ENCODE measurements at places on chromosomes 3 and 15.
A peak's percentile ranks its signal among the peaks of the same experiment; 100 is the strongest.

DNA sequence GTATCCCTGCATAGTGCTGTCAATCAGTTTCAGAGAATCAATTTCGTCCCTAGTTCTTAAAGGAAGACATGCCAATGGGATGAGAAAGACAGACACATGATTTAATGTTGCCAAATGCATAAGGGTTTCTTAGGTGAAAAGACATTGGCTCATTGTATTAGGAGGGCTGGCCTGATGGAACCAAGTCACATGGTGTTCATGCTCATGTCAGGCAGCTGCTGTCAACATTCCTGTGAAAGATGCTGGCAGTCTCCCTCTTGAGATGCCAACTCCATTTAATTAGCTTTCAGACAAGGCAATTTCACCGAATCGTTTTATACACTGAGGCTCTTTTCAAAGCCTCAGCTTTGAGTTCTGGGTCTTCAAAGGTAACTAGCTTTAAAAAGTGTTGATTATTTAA is 16.1 kb upstream of the IL1RAP start:
- H3K4me1 ChIP-seq, result no peaks in the 10 kb centered on the region
- H3K27me3 ChIP-seq, result 0 out of 2 replicates have a peak, but pooled peaks cover 2% of the 10 kb centered on the region
- H3K36me3 ChIP-seq, result no peaks in the 10 kb centered on the region

DNA sequence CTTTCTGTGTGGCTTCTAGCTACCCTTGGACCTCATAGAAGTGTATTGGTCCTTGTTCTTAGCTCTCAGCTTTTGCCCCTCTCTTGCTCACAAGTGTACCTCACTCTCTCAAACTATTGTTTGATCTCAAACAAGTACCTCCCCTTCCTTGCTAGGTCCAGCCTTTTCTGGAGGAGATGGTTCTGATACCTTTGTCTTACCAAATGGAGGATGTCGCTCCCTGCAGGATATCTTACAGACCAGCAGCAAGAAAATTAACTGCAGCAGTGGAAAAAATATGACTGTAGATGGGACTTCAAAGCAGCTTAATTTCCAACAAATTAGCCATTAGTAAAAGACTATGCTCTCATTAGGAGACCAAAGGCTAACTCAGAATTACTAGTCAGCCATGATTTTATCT is 388.1 kb upstream of the ROBO2 start:
- H3K27ac ChIP-seq, result no peak overlapping the region
- H3K4me3 ChIP-seq, result no peak overlapping the region
- no peaks in the 10 kb centered on the region for H3K27me3 ChIP-seq
- no peaks in the 10 kb centered on the region for H3K4me1 ChIP-seq
- no peaks in the 10 kb centered on the region for H3K36me3 ChIP-seq

DNA sequence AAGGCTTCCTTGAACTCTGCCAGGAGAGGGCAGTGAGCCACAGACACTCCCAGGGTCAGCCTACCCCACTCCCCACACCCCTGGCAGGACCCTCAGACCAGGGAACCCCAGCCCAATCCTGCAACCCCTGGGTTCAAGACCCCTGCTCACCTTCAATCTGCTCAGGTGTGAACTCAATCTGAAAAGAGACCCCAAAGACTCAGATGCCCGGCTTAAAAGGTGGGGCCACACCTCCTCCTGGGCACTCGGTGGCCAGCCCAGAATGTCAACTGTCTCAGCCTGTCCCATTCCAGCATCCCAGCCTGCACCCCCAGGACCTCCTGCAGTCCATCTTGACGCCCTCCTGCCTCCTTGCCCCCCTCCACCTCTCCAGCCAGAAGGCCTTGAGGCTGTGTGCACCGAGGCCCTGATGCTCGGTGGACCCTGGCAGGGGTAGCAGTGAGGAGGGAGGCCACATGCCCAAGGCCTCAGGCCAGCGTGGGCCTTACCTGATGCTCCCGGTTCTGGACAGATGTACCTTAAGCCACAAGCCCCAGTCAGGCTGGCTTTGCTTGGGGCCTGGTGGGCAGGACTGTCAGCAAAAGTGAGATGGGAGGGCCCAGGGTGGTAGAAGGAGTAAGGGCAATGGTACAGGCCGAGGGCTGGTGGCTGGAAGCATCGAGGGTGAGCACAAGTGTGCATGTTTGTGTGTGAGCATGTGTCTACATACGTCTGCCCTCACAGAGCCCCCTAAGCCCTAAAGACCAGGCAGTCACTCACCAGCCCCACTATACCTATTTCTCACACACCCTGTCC is 2.2 kb downstream of the MYL3 start:
- H3K4me3 ChIP-seq, result no peak overlapping the region
- H3K27me3 ChIP-seq, result no peaks in the 10 kb centered on the region
- H3K36me3 ChIP-seq, result no peaks in the 10 kb centered on the region
- no peak for DNase-seq

DNA sequence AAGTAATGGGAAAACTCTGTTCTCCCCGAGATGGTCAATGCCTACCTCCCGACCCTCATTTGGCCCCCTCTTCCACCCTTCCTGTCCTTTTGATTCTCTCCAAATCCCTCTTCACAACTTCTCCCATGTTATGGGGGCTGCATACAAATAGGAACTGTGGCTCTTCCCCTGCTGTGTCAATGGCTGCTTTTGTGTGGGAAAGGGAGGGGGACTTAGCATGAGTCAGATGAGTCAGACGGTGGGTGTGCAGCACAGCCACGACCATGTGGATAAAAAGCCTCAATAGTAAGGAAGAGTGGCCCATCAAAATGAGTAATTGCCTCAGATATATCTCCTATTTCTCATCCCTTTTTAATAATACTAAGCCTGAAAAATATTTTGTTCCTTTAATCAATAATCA is 31.9 kb downstream of the SPATA16 start:
- H3K36me3 ChIP-seq, result no peaks in the 10 kb centered on the region
- no peak overlapping the region for H3K27ac ChIP-seq
- H3K27me3 ChIP-seq, result no peaks in the 10 kb centered on the region
- no peak overlapping the region for H3K4me3 ChIP-seq
- H3K4me1 ChIP-seq, result no peaks in the 10 kb centered on the region
- DNase-seq, result no peak

GRCh38 chr3:68751888-68752287 is 180.5 kb downstream of the TAFA4 start:
- H3K36me3 ChIP-seq, result no peaks in the 10 kb centered on the region
- no peak overlapping the region for H3K4me3 ChIP-seq
- H3K27ac ChIP-seq, result no peak overlapping the region
- DNase-seq, result no peak
- no peaks in the 10 kb centered on the region for H3K27me3 ChIP-seq

- H3K4me1 ChIP-seq, result no peaks in the 10 kb centered on the region
- H3K27me3 ChIP-seq, result no peaks in the 10 kb centered on the region
- no peak overlapping the region for H3K4me3 ChIP-seq
- no peak for DNase-seq
These were observed 178.9 kb downstream of the IGF1R start for GRCh38 chr15:98827217-98827616.

DNA sequence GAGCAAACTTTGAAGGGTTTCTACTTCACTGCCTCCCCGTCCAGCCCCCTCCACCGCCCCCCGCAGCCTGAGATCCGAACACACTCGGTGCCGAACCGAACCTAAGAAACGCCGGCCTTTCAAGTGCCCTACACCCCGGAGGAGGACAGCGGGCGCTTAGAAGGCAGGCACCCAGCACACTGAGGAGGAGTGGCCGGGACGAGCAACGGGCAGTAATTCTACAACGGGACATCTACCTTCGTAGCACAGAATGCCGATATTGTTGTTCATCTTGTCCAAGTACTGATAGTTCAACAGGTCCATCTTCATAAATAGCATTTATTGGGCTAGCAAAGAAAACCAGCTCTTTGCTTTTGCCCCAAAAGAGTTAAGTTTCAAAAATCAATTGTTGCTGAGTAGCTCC is 513 bp downstream of the VGLL4 start:
- no peaks in the 10 kb centered on the region for H3K36me3 ChIP-seq
- H3K27me3 ChIP-seq, result no peaks in the 10 kb centered on the region
- peaks cover 70% of the 10 kb centered on the region for H3K4me1 ChIP-seq
- H3K27ac ChIP-seq, result peak overlapping the region; percentile 91
- peak overlapping the region; percentile 76 for H3K4me3 ChIP-seq

GRCh38 chr3:158312560-158313141 is 202.8 kb downstream of the RSRC1 start:
- H3K4me1 ChIP-seq, result peaks cover 30% of the 10 kb centered on the region
- DNase-seq, result peak; percentile 48
- no peaks in the 10 kb centered on the region for H3K36me3 ChIP-seq

DNA sequence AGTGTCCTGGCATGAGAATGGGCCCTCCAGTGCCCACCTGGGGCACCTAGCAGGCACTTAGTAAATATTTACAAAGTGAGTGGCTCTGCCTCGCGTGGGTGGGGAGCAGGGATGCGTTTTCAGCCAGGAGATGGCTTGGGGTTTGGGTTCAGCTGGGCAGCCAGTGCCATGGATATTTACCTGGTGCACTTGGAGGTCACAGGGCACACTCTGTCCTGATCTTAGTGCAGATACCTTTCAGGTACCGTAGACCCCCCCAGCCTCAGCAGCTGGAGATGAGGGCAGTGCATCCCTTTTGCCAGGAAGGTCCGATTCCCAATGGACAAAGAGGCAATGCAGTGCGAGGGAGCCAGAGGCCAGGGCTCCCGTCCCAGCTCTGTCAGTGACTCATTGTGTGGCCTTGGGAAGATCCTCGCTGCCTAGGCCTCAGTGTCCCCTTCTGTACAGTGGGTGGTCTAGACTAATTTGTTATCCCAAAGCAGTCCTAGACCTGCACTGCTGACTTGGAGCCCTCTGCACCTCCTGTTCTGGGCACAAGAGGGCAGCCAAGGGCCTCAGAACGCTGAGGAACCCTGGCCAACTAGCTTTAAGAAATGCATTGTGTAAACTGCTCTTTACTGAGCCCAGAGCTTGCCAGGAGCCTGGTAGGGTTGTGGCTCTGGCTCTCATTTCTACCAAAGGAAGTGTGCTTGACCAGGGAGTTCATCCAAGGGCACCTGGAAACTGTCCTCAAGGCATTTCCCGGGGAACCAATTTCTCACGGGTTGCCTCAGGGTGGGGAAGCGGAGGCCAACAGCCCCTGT is 16.0 kb downstream of the HDAC11 start:
- H3K4me3 ChIP-seq, result no peak overlapping the region
- no peaks in the 10 kb centered on the region for H3K36me3 ChIP-seq
- H3K27ac ChIP-seq, result no peak overlapping the region
- H3K27me3 ChIP-seq, result no peaks in the 10 kb centered on the region
- H3K4me1 ChIP-seq, result no peaks in the 10 kb centered on the region

GRCh38 chr3:197394464-197395321 is 96.3 kb upstream of the DLG1 start:
- no peak overlapping the region for H3K4me3 ChIP-seq
- DNase-seq, result no peak
- no peaks in the 10 kb centered on the region for H3K27me3 ChIP-seq

GRCh38 chr3:104526901-104527401 is 839.8 kb upstream of the ALCAM start:
- no peaks in the 10 kb centered on the region for H3K36me3 ChIP-seq
- peak; percentile 89 for DNase-seq
- no peaks in the 10 kb centered on the region for H3K27me3 ChIP-seq

GRCh38 chr3:11346416-11346815 is 74.2 kb downstream of the ATG7 start:
- DNase-seq, result no peak
- no peaks in the 10 kb centered on the region for H3K4me1 ChIP-seq
- H3K27ac ChIP-seq, result no peak overlapping the region
- no peak overlapping the region for H3K4me3 ChIP-seq

GRCh38 chr3:40989141-40990061 is 209.9 kb upstream of the CTNNB1 start:
- no peaks in the 10 kb centered on the region for H3K27me3 ChIP-seq
- no peaks in the 10 kb centered on the region for H3K36me3 ChIP-seq
- H3K4me3 ChIP-seq, result no peak overlapping the region
- no peaks in the 10 kb centered on the region for H3K4me1 ChIP-seq
- no peak overlapping the region for H3K27ac ChIP-seq

DNA sequence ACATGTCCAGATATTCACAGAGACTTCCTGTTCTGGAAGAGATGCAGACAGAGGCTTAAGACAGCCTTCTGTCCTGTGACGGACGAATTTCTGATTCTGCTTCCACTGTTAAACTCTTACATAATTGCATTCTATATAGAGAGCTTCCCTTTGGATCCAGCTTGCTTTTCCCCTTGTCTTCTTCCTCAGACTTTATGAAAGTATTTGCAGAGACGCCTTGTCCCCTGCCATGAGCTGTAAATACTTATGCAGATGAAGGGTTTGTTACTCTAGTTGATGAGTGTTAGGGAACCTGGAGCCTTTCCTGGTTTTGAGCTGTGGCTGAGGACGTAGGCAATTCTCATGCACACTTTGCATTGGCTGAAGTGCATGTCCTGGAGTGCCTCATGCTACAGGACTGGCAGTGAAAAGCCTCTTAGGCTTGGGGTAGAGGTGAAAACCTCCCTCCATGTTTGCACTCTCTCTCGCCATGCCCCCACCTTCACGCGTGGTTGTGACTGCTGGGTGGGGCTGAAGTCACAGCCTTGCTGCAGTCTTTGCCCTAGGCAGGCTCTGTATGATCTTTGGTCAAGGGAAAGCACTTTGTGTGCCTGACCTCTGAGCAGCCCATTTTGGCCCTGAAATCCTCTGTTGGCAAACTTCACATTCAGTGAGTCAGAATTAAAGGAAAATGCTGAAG is 286.6 kb downstream of the PTPRG start:
- no peak overlapping the region for H3K4me3 ChIP-seq
- DNase-seq, result no peak
- no peaks in the 10 kb centered on the region for H3K4me1 ChIP-seq
- no peak overlapping the region for H3K27ac ChIP-seq
- H3K27me3 ChIP-seq, result no peaks in the 10 kb centered on the region

DNA sequence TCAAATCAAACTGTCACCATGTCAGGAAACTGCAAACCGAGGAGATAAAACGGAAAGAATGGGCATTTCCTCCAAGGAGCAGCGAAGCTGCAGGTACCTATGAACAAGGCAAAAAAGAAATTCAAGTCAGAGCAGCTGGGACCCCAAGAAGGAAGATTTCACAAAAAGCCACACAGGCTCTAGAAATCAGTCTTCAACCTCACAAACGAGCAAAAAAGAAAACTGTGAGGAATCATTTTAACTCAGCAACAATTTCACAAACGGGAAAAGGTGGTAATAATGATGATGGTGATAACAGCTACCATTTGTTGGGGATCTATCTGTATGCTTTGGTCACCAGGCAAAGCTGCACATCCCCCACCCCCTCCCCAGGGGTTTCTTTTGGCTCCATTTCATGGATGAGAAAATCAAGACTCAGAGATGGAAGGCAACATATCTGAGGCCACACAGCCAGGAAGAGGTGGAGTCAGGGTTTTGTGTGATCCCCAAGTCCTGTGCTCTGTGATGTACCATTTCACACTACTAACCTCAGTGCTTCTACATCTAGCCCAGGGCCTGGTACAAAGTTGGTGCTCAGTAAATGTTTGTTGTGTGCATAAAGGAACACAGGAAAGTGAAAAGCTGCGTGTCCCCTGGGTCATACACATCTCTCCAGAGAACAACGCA is 109.9 kb downstream of the IQSEC1 start:
- peaks cover 8% of the 10 kb centered on the region for H3K4me1 ChIP-seq
- no peak overlapping the region for H3K4me3 ChIP-seq
- no peak overlapping the region for H3K27ac ChIP-seq

GRCh38 chr3:122184591-122184929 is 1.1 kb downstream of the CASR start:
- no peaks in the 10 kb centered on the region for H3K36me3 ChIP-seq
- H3K4me1 ChIP-seq, result no peaks in the 10 kb centered on the region
- DNase-seq, result no peak
- no peak overlapping the region for H3K4me3 ChIP-seq
- no peak overlapping the region for H3K27ac ChIP-seq
- no peaks in the 10 kb centered on the region for H3K27me3 ChIP-seq

All from Karpas-422 (cell line).